Stimulated activated naive CD4-positive, alpha-beta T cell treated with Interleukin-2 at 50 U/mL for 16 hours (primary cell): ENCODE measurements at places on chromosomes 2 and 18.

DNA sequence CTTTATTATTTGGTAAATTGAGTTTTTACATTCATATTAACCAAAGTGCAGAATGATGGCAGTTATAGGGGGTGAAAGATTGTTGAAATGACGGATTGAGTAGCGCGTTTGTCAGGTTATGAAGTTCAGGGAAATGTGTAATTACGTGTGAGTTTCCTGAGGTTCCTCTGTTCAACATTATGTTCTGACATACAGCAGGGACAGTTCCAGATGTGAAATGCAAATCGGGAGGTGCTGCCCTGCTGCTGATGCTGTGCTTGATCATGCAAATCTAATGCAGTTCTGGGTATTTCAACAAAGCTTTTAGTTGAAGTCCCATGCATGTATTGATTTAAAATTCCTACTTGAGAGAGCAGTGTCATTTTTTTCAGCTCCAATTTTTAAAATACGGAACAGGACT is 57.9 kb downstream of the CDH7 start:
- DNase-seq, result no peak

DNA sequence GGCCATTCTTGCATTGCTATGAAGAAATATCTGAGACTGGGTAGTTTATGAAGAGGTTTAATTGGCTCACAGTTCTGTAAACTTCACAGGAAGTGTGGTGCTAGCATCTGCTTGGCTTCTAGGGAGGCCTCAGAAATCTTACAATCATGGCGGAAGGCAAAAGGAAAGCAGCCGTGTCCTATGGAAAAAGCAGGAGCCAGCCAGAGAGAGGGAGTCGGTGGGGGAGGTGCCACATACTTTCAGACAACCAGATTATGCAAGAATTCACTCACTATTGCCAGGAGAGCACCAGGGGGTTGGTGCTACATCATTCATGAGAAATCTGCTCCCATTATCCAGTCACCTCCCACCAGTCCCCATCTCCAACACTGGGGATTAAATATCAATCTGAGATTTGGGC is 64.1 kb downstream of the CPS1 start:
- no peak for DNase-seq

DNA sequence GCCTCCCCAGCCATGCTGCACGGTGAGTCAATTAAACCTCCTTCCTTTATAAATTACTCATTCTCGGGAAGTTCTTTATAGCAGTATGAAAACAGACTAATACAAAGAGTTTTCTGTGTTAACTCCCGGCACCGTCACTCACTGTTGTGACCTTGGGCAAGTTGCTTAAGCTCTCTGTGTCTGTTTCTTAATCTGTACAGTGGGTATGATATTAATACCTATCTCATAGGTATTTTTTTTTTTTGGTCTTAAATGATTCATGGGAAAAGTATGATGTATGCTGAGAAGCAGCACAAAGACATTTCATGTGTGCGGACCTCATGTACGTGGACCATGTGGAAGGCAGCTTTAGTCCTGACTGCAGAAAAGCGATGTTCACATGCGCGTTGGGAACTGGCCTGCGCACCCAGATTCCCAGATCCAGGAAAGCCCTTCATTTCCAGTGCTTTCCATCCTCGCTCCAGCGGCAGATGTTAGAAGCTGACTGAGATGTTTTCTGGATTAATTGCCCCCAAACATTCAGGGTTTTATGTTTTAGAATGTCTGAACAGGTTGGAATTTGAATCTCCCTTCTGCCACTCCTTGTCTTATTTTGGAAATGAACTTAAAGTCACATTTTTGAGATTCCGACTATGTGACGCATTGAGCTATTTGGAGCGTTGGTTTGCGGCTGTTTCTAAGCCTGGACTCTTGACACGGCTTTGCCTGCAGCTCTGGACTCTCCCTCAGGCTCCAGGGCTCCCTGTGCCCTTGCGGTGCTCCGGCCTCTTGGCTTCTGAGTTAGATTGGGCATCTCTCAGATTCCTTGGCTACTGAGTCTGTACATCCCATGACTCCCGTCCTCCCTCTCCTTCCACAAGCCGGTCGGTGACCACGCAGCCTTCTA is 61.4 kb downstream of the SLC4A3 start:
- DNase-seq, result no peak

GRCh38 chr2:196441527-196441926 is 198.0 kb upstream of the CCDC150 start:
- DNase-seq, result no peak

GRCh38 chr18:66971960-66972359 is 368.1 kb upstream of the CDH19 start:
- DNase-seq, result no peak

GRCh38 chr2:141654311-141654710 is 476.5 kb downstream of the LRP1B start:
- no peak for DNase-seq
